ENCODE measurements at places on chromosomes 3 and 15. TPM values are rescaled to one million over a fixed set of nuclear protein-coding genes. Genes with fewer than 3 reads are reported as not detected.

SERPINI1 gene
- total RNA-seq, result 6.5 TPM

SLC7A14 gene
- total RNA-seq, result not detected

TMEM207 gene
- total RNA-seq, result not detected

KBTBD8 gene
- total RNA-seq, result 1.4 TPM

GOLGA6D gene
- total RNA-seq, result 0.12 TPM

DNA sequence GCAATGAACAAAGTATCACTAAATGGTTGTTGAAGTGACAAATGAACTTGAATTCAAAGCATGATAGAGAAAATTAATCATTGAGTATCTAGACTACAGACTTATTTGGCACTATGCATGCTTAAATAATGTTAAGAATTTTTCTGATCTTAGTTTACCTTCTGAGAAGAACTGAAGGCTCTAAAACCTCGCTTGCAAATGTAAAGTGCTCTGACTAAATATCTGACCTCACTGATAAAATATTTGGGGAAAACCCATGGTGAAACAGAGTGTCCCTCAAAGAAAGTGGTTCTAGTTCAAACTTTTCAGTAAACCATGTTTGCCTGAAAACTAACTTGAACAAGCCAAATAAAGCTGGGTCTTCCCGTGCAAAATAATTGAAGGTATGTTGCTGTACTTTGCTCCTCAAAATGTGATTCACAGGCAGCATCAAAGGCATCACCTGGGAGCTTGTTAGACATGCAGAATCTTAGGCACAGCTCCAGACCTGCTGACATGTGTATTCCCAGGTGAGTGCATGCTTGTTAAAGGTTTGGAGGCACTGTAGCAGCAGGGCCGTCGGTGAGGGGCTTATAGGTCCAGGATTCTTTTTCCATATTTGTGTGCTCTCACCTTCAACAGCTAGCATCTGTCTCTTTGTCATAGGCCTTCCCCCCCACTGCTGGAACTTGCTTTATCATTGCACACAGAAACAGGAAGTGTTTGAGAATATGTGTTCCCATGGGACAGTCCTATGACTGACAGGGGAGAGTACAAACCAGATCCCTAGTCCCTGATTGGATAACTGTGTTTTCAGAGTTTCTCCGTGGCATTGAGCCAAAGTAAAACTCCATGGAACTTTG lies 524.2 kb upstream of the LMCD1 start:
- no peak overlapping the region for H3K27ac ChIP-seq
- H3K36me3 ChIP-seq, result no peaks in the 10 kb centered on the region
- H3K4me1 ChIP-seq, result peaks cover 10% of the 10 kb centered on the region
- no peak overlapping the region for H3K4me3 ChIP-seq

DNA sequence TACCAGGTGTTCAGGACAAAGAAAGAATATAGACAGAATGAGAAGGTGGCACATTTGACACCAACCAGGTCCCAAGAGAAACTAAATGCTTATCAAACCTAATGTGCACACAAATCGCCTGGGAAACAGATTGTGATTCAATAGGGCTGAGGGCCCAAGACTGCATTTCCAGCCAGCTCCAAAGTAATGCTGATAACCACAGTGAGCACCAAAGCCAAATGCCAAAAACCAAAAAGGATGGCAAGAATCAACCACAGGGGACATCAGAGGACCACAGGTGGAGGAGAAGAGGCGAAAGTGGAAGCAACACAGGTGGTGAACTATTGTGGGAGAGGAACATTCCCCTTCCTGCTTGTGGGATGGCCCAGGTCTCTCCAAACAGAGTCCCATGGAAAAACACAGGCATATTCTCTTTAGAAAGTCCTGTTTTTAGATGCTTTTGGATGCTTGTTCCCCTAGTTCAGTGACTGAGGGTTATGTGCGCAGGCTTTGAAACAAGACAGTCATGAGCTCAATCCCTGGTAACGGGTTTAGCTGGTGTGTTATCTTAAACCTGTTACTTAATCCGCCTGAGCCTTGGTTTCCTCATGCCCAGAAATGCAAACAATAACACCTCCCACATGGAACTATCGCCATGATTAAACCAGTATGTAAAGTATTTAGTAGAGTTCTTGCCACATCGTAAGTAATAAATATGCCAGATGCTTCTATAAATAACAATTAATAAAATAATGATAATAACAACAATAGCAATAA lies 241.7 kb downstream of the ATP8B4 start:
- H3K4me3 ChIP-seq, result no peak overlapping the region
- no peak overlapping the region for H3K27ac ChIP-seq
- H3K27me3 ChIP-seq, result no peaks in the 10 kb centered on the region
- no peaks in the 10 kb centered on the region for H3K36me3 ChIP-seq

DNA sequence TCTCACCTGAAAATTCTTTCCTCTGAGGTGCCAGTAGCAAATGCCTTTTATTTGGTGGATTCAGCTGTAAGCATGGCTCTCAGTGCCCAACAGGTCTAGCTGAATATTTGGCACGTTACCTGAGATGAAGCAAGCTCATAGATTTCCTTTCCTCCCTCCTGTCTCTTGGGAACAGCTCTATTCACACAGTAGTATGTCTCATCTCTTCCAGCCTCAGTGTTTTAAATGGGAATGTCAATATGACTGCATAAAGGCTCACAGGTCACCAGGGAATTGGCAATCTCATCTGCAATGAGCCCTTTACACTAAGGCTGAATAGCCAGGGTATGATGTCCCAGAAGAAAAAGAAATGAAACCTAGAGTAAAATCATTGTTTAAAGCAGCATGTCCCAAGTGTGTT lies 733.5 kb downstream of the NTRK3 start:
- H3K27ac ChIP-seq, result no peak overlapping the region
- no peaks in the 10 kb centered on the region for H3K4me1 ChIP-seq
- DNase-seq, result no peak
- no peaks in the 10 kb centered on the region for H3K36me3 ChIP-seq

DNA sequence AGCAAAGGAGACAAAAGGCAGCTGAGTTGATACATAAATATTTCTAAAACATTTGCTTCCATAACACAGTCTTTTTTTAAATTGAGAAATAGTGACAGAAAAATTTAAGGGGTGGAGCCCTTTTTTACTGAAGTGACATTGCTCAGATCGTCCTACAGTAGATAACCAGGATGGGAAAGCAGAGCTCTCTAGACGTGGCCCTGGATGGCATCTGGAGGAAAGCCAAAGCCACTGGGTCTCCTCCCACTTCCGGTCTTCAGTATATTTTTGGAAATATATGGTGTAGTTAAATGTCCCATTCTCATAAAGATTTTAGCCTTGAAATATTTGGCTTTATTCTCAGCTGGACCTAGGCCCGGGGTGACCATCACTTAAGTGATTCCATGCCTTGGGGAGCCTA lies 326.1 kb downstream of the ZNF621 start:
- no peak overlapping the region for H3K4me3 ChIP-seq
- no peak overlapping the region for H3K27ac ChIP-seq
- no peaks in the 10 kb centered on the region for H3K4me1 ChIP-seq
- DNase-seq, result no peak

- no peak overlapping the region for H3K27ac ChIP-seq
- no peak for DNase-seq
- no peaks in the 10 kb centered on the region for H3K36me3 ChIP-seq
- H3K27me3 ChIP-seq, result no peaks in the 10 kb centered on the region
- no peaks in the 10 kb centered on the region for H3K4me1 ChIP-seq
Measured at GRCh38 chr3:139447486-139447885, 28.8 kb downstream of the RBP2 start.

DNA sequence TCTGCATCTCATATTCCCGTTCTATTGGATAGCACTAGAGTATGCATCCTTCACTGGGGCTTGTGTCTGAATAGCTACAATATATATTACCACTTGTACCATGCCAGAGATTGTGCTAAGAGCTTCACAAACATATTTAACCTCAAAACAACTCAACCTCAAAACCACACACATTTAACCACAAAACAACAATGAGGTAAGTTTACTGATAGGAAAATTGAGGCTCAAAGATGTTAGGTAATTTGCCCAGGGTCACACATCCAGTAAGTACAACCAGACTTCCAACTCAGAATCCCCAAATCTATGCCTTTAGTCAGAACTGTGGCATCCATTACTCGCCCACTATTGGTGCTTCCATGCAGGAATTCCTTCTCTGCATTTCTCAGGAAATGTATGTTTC lies 220.0 kb downstream of the FAM43A start:
- H3K27me3 ChIP-seq, result no peaks in the 10 kb centered on the region
- no peak overlapping the region for H3K4me3 ChIP-seq
- no peak for DNase-seq
- H3K27ac ChIP-seq, result no peak overlapping the region

Data from HCT116 (cell line).